ENCODE measurements at places on chromosomes 1 and 21. TPM values are rescaled to one million over a fixed set of nuclear protein-coding genes. Genes with fewer than 3 reads are reported as not detected.

DNA sequence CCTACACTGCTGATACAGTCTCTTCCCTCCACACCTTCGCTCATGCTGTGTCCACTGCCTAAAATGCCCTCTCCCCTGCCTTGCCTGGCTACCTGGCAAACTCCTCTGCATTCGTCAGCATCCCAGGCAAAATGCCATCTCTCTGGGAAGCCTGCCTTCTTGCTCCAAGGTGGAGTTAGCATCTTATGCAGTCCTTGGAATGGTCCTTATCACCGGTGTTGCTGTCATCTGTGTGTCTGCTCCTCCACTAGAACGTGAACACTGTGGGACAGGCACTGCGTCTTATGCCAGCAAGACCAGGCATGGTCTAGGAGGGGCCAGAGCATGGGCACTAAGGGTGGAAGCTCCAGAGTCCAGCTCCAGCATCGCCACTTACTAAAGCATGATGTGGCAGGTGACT lies 211.8 kb downstream of the MATN1 start:
- no peak for ATAC-seq

DNA sequence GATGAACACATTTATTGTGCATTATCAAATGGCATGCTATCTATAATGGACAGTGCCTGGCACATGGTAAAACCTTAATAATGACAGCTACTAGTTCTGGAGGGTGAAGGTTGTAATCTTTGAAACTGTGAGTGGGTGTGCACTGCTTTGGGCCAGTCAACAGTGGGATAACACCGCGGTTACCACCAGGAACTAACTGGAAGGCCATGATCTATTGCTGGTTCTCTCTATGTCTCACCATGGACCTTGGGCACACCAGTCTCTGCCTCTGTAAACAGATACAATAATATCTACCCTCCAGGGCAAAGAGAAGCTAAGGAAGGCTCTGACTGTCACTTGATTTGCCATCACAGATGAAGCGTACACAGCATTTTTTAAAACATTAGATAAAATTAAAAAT lies 198.6 kb upstream of the ESRRG start:
- ATAC-seq = no peak

DNA sequence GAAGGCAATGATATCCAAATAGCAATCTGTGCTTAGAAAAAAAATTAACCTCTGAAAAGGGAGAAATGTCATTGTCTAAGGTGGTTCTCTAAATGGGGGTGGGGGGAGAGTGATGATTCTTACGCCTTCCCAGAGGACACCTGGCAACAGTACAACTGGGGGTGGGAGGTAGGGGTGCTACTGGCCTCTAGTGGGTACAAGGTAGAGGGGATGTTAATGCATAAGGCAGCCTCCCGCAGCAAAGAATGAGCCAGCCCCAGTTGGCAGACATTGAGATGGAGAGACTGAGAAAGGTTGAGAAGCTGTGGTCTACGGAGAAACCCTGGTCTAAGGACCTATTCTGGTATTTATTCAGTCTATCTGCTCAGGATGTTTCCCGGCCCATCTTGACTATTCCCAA lies 472.2 kb upstream of the RUNX1 start:
- no peak for ATAC-seq

GRCh38 chr1:176854121-176854520 lies 310.4 kb downstream of the ASTN1 start:
- no peak for ATAC-seq

- ATAC-seq = no peak
Measured at GRCh38 chr21:38899277-38899947, 93.7 kb downstream of the ETS2 start.

GRCh38 chr1:24294716-24295371 lies 24.3 kb upstream of the GRHL3 start:
- ATAC-seq = peak; percentile 94

DNA sequence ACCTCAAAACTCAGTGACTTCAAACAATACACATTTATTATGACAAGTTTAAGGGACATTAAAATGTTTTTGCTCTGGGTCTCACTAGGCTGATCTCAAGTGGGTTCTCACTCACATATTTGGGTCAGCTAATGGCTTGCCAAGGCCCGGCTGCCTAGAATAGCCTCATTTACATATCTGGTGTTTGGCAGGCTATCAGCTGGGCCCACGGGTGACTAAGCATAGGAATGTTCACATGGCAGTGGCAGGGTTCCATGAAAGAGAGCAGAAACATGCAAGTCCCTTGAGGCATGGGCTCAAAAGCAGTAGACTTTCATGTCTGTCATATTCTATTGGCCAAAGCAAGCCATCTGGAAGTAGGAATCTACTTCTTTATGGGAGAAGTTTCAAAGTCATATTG lies 492.6 kb downstream of the KCNT2 start:
- ATAC-seq = no peak

- no peak for ATAC-seq
Measured at GRCh38 chr1:212098310-212098709, 62.8 kb downstream of the DTL start.

DNA sequence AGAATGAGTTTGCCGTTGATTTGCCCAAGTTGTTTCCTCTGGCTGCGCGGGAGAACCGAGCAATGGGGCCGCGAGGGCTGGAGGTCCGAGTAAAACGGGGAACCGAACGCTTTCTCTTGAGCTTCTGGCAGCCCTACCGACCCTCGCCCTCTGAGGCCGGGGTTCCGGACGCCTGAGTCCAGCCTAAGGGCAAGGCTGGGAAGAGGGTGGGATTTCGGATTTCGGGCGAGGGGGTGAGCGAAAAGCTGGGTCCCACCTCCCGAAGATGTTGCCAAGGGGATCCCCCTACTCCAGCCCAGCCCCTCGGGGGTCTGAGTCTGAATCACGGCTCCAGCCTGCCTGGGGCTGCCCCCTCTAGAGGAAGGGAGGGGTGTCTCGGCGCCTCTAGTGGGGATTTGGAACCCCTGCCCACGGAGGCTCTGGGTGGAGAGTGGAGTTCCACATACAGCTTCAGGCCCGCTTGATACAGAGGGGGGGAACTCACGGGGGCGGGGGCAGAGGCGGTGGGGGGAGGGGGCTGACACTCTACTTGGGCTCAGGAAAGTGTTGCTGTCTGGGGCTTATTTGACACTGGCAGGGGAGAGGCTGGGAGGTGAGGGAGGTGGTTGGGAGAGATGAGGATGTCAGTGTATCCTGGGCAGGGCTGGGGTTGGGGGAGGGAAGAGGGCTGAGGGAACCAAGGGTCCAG lies 617 bp downstream of the KIRREL1 start:
- ATAC-seq = no peak

GRCh38 chr1:76501586-76502219 lies 365.6 kb upstream of the ST6GALNAC5 start:
- no peak for ATAC-seq

GRCh38 chr1:214438075-214438474 lies 113.3 kb downstream of the PTPN14 start:
- ATAC-seq = no peak

DNA sequence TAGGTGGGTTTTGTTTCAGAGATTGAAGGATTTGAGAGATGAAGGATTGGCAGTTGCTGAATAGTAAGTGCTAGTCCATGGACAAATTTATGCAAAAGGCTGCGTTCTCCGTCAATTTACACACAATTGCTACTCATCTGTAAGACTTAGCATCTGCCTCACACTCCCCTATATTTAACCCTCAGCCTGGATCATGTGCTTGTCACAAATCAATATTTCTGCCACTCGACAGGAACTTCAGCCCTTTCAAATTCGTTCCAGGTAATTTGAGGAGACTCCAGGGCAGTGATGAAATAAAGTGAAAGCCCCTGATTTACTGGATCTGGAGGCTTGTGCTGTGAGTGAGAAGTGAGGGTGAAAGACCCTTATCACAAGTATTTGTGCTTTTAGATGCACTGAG lies 105.6 kb upstream of the UBE2U start:
- ATAC-seq = no peak

- ATAC-seq = no peak
Measured at GRCh38 chr1:115041654-115042053, 12.0 kb downstream of the TSHB start.

GRCh38 chr21:31538816-31539215 lies 120.7 kb upstream of the SOD1 start:
- ATAC-seq = no peak

DNA sequence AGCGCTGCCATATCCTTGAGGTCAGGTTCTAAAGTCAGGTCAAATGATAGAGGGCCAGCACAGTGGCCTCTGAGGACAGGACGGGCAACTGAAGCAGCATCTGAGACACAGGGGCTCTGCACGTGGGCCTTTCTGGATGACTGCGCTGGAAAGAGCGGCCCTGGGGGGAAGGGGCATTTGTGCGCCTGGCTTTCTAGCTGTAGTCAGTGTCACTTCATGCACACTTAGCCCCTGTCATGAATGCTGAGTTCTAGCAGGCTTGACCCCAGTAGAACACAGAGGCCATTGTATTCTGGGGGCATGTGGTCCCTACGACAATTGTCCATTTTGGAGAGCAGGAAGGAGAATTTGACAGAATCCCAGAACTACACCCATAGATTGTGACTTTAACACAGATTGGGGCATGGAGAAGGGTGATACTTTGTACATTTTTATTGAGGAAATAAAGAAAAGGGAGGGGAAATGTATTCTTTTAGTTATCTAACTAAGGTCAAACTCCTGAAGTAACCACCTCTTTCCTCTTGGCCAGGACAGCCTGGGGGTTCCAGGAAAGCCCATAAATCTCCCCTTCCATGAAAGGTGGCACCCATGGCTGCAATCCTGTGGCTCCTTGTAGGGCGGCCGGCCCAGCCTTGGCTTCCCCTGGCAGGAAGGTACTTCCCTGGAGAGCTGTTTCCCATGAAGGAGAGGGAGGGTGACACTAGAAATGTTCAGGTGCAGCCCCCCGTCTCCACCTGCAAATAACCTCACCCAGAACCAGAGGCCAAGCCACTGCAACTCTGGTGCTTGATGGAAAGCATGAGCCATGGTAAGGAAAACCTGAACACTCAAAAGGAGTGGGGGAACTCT lies 34.4 kb downstream of the NTPCR start:
- ATAC-seq = no peak

GRCh38 chr1:204323887-204324286 lies 35.8 kb downstream of the PLEKHA6 start:
- ATAC-seq = peak; percentile 38

- no peak for ATAC-seq
Measured at GRCh38 chr1:65069011-65069565, 78.9 kb upstream of the AK4 start.

DNA sequence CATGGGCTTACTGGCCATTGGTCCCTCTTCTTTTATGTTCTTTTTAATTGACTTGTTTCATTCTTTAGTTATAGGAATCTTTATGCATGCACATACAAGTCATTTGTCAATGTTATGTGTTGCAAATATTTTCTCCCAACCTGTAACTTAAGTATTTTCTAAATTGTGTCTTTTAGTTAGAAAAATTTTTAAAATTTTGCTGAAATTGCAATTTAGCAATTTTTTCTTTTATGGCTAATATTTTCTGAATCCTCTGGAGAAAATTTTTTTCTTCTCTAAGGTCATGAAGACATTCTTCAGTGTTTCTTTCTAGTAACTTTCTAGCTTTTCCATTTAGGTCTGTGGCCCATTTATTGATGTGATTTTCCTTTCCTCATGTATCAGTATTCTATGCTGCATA lies 48.9 kb upstream of the TENT5C start:
- ATAC-seq = no peak

GRCh38 chr1:21639594-21640041 lies 29.5 kb downstream of the RAP1GAP start:
- ATAC-seq = no peak

DNA sequence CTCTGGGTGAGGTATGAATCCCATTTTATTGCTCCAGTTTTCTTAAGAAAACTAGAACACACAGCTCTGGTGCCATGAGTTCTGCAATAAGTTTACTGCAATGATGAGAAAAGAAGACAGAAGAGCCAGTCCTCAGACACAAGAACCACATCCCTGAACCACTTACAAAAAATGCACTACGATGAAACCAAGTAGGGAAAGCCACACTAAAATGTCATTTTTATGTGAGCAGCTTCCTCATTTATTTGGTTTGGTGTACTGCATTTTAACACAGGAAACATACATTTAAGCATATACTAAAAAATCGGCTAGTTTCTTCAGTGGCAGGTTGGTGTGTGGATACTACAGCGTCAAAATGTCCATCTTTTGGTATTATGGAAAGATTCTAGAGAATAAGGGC lies 95.9 kb downstream of the PTPN14 start:
- ATAC-seq = no peak

- no peak for ATAC-seq
Measured at GRCh38 chr1:65512383-65512782, 91.9 kb downstream of the LEPR start.

GRCh38 chr1:158691907-158692306 lies 5.4 kb upstream of the SPTA1 start:
- no peak for ATAC-seq

DNA sequence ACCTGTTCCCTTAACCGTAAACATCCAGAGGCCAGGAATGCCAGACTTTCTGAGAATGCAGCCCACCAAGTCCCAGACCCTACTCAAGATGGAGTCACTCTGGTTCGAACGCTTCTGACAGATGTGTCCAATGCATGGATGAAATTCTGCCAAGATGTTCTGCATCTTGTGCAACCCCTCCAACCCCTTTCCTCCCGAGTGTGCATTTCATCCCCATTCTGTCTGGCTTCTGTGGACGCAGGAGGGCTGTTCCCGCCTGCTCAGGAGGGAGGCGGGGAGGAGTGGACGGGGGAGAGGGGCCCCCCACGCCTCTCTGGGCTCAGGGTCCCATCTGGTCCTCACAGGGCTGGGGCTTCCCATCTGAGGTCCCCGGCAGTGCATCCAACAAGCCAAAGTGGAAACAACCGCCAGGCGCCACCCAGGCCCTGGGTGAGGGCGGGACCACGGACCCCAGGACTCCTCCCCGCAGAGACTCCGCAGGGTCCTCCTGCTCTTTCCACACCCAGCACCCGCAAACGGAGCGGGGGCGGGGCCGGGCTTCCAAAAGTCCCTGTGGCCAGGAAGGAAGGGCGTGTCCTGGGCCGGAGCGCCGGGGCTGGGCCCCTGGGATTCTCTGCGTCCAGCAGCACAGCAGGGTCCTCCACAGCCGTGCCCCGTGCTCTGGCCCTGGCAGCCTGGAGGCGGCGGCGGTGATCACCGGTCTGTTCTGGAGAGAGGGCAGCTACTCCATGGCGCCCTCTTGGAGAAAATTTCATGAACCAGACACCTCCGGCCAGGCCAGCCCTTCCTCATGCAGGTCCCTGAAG lies 27.8 kb upstream of the SUMO3 start:
- ATAC-seq = peak; percentile 81

DNA sequence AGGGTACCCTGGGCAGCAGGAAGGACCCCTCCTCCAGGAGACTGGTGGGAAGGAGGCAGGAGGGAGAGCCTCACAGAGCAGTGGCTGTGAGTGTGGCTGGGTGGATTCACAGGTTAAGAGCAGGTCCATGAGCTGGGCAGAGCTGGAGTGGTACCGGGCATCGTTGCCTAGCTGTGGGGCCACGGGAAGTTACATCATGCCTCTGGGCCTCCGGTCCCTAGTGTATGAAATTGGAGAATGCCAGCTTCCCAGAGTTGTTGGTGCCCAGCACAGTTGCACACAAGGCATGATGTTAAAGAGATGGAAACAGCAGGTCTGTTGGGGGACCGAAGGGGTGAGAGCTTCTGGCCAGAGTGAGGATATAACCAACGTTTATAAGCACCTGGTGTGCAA lies 18.5 kb downstream of the FOXO6 start:
- no peak for ATAC-seq

The BCAR3 gene
- 40.2 TPM for total RNA-seq

The S100A7A gene
- not detected for total RNA-seq

The FNDC10 gene
- not detected for total RNA-seq

The HSD3B2 gene
- total RNA-seq = not detected

The OR2G6 gene
- total RNA-seq = not detected

The KRTAP11-1 gene
- not detected for total RNA-seq

The HMGCL gene
- 24.1 TPM for total RNA-seq

The LCE6A gene
- total RNA-seq = not detected

The ANKRD35 gene
- total RNA-seq = 6.3 TPM

The GJB5 gene
- not detected for total RNA-seq

The RNF220 gene
- 131 TPM for total RNA-seq

The MATN1 gene
- not detected for total RNA-seq

The IGSF9 gene
- total RNA-seq = 0.62 TPM

The S100A7 gene
- total RNA-seq = not detected
